ENCODE measurements at places on chromosomes 7 and 10. TPM values are rescaled to one million over a fixed set of nuclear protein-coding genes. Genes with fewer than 3 reads are reported as not detected.

- H3K4me3 ChIP-seq = no peak overlapping the region
- no peak for DNase-seq
- no peak overlapping the region for H3K27ac ChIP-seq
- no peaks in the 10 kb centered on the region for H3K4me1 ChIP-seq
- H3K27me3 ChIP-seq = no peaks in the 10 kb centered on the region
Measured at GRCh38 chr10:65798133-65798532, 1127.7 kb upstream of the LRRTM3 start.

The CLDN3 gene
- not detected for total RNA-seq

DNA sequence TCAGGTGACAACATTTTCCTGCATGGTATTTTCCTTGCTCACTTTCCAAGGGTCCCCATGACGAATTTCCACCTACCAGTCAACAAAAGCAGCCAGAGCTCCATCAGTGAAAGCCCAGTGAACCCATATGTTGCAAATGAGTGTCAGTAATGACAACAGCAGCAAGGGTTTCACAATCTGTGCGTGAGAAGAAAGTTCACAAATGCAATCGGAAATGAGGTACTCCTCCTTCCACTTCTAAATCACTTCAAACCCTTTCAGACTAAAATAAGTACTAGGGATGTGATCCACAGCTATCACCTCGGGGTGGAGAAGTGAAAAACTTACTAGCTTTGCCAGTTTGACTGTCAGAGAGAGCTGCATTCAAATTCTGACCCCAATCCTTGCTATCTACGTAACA is 55.6 kb upstream of the BET1 start:
- H3K36me3 ChIP-seq = no peaks in the 10 kb centered on the region
- H3K4me3 ChIP-seq = no peak overlapping the region
- H3K27ac ChIP-seq = no peak overlapping the region
- no peak for DNase-seq
- H3K27me3 ChIP-seq = no peaks in the 10 kb centered on the region

- H3K27ac ChIP-seq = peak overlapping the region; percentile 96
- H3K4me1 ChIP-seq = peaks cover 20% of the 10 kb centered on the region
- H3K4me3 ChIP-seq = peak overlapping the region; percentile 67
- no peaks in the 10 kb centered on the region for H3K27me3 ChIP-seq
Measured at GRCh38 chr10:50622706-50623662, 772 bp downstream of the SGMS1 start.

GRCh38 chr7:34726221-34726620 is 68.2 kb downstream of the NPSR1 start:
- no peaks in the 10 kb centered on the region for H3K4me1 ChIP-seq
- no peak overlapping the region for H3K4me3 ChIP-seq
- no peaks in the 10 kb centered on the region for H3K36me3 ChIP-seq
- peaks cover 5% of the 10 kb centered on the region for H3K27me3 ChIP-seq

The PTPN20 gene
- total RNA-seq = not detected

The ODAD2 gene
- total RNA-seq = 1.2 TPM

Measured in A673 (cell line).